ENCODE measurements at places on chromosomes 5 and 9.
A peak's percentile ranks its signal among the peaks of the same experiment; 100 is the strongest.

GRCh38 chr9:6845128-6845826 lies 87.5 kb downstream of the KDM4C start:
- no peak for DNase-seq

- no peak for DNase-seq
These were observed 356.5 kb upstream of the TUSC1 start for GRCh38 chr9:26034786-26035185.

- DNase-seq, result no peak
These were observed 144.6 kb upstream of the ZNF366 start for GRCh38 chr5:72651779-72652178.

GRCh38 chr5:154794525-154795234 lies 39.5 kb downstream of the LARP1 start:
- no peak for DNase-seq

DNA sequence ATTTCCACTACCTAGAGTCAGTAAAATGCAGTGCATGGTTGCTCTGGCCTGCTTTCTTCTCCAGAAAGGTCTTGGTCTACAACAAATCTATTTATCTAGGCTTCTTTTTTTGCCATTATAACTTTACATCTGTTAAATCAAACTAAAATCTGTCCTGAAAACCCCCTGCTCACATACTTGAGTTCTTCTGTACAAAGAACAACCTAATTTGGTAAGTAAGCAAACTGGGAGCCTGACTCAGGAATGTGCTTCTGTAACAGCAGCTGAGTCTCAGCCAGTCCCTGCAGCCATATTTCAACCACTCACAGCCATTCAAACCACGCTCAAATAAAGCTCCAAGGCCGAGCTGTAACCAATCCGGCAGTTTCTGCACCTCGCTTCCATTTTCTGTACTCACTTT lies 95.8 kb downstream of the PLPP1 start:
- DNase-seq, result no peak

DNA sequence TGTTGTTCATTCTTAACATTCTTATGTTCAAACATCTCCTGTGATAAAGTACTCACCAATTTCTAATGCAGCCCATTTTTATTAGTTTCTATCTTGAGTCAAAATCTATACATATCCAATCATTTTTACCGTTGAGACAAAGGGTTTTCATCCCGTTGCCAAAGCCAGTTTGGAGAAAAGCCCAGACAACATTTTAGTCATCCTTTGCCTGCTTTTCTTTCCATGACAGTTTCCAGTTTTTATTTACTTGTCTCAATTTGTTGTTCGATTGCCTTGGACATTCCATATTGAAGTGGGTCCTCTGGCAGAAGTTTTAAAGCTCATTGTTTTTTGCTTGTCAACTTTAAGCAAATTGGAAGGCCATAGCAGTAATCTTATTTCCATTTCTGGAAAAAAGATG lies 123.9 kb downstream of the RAB3C start:
- no peak for DNase-seq

- DNase-seq, result peak; percentile 21
These were observed 1.1 kb upstream of the ZSWIM6 start for GRCh38 chr5:61330845-61331406.

DNA sequence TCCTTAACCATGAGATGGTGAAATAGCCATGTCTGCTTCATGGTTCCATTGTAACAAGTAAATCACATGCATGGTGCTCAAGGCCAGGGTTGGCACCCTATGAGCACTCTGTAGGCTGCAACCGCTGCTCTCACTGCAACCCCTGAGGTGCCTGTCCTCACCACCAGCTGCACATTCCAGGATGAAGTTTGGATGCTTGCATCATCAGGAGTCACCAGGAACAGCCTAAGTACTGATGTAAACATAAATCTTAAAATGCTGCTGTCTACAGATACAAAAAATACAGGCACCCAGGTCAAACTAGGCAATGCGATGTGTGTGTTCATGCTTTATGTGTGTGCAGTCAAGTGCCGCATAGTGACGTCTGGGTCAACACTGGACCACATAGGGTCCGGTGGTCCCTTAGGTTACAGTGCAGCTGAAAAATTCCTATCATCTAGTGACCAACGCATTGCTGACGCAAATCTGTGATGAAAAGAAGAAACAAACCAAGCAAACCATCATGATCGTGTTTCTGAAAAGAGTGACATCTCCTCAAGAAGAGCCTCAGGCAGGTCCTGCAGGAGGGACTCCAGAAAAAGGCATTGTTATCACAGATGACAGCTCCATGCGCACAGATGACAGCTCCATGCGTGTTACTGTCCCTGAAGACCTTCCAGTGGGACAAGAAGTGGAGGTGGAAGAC lies 234.8 kb downstream of the AUH start:
- no peak for DNase-seq

DNA sequence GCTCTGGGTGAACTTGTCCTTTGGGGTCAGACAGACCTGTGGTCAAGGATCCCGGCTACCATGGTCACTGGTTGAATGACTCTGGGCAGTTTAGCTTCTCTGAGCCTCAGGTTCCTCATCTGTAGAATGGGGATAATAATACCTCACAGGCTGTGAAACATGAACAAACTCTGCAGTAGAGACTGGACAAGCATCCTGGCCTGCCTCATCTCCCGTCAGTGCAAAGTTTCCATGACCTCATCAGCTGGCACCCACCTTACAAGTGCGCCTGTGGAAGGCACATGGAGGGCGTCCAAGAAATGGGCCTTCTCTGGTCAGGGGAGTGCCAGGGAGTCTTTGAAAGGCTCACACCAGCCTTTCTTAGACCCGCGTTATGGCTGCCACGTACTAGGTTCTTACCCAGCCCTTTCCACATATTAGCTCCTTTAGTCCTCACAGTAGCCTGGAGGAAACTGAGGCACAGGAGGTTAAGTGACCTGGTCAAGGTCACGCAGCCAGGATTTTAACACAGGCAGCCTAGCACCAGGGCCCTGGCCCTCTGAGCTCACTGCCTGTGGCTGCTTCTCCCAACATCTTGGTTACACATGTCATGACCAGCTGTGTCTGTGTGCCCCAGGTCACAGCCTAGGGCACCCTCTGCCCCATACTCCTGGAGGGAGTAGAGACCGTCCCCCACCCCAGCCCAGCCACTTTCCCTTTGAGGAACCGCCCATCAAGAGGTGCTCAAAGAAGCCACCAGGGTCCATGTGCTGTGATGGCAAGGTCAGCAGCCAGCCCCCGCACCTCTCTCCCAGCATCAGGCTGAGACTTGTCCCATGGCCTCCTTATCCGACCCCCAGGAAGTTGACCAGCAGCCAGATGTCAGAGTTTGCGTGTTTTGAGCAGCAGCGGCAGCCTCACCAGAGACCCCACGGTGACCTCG lies 39.4 kb upstream of the RPL26L1 start:
- DNase-seq, result no peak

DNA sequence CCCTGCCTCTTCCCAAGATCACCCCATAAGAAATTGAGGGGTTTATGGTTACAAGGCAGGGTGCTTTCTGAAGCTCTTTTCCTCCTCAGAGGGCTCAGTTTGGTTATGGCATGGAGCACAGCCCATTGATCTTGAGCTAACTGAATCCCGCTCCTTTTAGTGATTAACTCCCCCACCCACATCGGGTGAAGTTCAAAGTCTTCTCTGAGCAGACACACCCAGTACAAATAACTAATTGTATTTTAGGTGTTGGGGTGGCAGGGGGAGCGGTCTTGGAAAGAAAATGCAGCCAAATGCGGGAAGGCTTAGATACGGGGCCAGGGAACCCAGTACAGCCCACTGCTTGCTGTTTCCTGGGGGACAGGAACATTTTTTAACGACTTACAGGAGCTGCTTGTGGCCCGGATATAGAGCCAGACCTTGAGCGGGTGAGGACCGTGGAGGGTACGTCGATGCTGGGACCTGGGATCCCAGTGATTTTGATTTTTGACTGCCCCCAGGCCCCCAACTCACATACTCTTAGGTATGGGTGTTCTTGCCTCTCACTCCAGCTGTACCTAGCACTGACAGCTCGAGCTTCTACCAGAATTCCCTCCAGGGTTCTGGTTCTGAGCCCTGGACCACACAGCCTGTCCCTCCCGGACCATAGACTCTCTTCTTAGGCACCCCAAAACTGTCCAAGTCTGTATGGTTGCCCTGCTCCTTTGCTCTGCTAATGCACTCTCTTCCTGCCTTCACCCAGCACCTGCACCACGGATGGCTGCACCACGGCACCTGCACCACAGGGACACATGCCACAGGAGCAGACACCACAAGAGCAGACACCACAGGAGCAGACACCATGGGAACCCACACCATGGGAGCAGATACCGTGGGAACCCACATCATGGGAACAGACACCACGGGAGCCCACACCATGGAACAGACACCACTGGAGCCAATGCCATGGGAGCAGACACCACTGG lies 18.3 kb upstream of the RXRA start:
- DNase-seq, result no peak

DNA sequence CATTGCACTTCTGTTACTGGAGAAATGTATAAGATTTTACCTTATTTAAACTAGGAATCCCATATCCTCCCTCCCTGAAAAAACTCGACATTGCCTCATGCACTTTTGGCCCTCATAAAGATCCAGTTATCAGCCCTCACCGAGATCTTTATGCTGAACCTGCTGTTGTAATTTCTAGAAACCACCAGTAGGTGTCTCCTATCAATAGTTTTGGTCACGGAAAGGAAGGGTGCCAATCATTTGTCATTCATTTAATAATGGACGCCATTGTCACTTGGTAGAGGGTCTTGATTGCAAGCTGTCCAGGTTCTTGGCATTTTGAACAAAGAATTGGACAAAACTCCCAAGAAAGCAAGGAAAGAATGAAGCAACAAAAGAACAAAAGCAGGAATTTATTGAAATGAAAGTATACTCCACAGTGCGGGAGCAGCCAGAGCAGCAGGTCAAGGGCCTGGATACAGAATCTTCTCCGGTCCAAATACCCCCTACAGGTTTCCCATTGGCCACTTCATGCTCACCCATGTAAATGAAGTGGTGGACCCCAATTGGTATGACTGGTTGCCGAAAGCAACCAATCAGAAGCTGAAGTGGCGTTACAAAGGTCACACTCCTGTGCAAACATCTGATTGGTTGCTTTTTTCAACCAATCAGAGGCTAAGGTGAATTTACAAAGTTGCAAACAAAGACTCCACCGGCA lies 524.3 kb downstream of the PSAT1 start:
- DNase-seq, result no peak

GRCh38 chr9:87786423-87786822 lies 60.5 kb downstream of the CTSL start:
- DNase-seq, result no peak

- DNase-seq, result no peak
These were observed 394.6 kb upstream of the ARRDC3 start for GRCh38 chr5:91777671-91778070.

DNA sequence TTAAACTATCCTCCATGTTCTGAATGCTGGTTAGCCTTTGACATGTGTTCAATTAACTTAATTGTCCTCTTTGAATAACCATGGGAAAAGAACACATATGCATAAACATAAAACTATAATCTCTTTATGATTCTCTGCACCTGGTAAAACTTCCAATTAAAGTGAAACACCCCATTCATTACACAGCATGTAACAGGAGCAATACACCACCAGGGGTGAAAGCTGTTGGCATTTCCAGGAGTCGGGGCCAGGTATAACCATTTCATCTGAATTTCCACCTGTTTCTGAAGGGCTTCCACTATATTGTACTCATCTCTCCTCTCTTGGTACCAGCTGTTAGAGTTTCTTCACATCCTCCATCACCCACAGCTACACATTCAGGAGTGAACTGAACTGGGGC lies 303.8 kb downstream of the EDIL3 start:
- no peak for DNase-seq

- DNase-seq, result no peak
These were observed 60.0 kb downstream of the C9orf50 start for GRCh38 chr9:129560881-129561306.

DNA sequence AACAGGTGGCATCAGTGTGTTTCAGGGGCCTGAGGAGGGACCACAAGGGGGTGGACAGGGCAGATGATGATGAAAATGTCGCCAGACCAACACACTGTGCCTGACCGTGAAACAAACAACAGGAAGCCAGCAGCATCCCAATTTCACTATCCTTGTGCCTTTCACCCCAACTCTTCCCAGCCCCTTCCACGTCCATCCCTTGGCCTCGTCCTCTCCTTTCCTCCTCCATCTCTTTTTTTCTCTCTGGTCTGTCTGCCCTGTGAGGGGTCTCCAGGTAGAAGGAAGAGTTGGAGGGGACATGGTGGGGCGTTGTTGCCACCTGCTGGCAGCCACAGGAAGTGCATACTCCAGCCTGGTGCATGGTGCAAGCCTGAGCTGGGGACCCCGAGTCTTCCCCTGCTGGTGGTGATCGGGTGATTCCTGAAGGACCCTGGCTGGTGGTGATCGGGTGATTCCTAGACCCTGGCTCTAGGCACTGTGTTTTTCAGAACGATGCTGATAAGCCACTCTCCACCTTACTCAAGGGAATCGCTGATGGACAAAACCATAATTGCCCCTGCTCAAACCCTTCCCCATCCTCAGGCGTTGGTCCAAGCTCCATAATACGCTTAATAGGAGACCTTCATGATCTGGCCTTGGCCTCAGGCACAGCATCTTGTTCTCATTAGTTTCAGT lies 21.7 kb upstream of the NSD1 start:
- DNase-seq, result no peak

GRCh38 chr9:97572892-97573365 lies 60.2 kb downstream of the TSTD2 start:
- no peak for DNase-seq

GRCh38 chr9:126671983-126672382 lies 58.3 kb downstream of the LMX1B start:
- DNase-seq, result no peak

GRCh38 chr5:42495914-42496313 lies 72.7 kb downstream of the GHR start:
- no peak for DNase-seq

- DNase-seq, result no peak
These were observed 2.6 kb upstream of the HABP4 start for GRCh38 chr9:96447406-96447805.

- no peak for DNase-seq
These were observed 71.0 kb upstream of the ADAMTS2 start for GRCh38 chr5:179416114-179416822.

GRCh38 chr9:22285066-22285465 lies 161.6 kb upstream of the DMRTA1 start:
- no peak for DNase-seq

DNA sequence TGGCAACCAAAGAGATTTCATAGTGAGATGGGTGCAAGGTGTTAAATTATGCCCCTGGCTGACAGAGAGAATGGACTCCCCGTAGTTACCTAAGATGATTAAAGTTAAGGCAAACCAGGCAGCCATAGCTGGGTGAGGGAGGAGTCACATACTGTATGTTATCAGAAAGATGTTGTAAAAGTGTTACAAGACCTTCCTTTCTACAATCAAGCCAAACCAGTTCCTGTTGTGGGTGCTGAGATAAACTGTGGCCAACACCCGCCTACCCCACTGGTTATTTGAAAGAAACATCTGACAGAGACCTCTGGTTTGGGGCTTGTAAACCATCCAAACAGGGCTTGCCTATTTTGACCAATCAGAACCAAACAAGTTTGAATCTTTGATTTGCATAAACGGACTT lies 684.7 kb upstream of the NUDT12 start:
- no peak for DNase-seq
